ENCODE measurements at places on chromosomes 16 and 17. TPM values are rescaled to one million over a fixed set of nuclear protein-coding genes. Genes with fewer than 3 reads are reported as not detected.

The NDUFAF8 gene
- total RNA-seq, result 78.2 TPM

The ZMYND15 gene
- 0.10 TPM for total RNA-seq

The TM4SF5 gene
- total RNA-seq, result not detected

The NT5M gene
- total RNA-seq, result 0.40 TPM

The RNF222 gene
- not detected for total RNA-seq

The FTSJ3 gene
- total RNA-seq, result 44.4 TPM

The RBL2 gene
- 23.0 TPM for total RNA-seq

The HBA2 gene
- not detected for total RNA-seq

The NCOR1 gene
- 70.7 TPM for total RNA-seq

The TNK1 gene
- total RNA-seq, result 0.15 TPM

The WBP2 gene
- 59.4 TPM for total RNA-seq

The CYGB gene
- total RNA-seq, result 24.6 TPM

The CDK5R1 gene
- 2.7 TPM for total RNA-seq

The SPATA22 gene
- not detected for total RNA-seq

The CES1 gene
- total RNA-seq, result not detected

The VEZF1 gene
- total RNA-seq, result 51.1 TPM

The STARD3 gene
- total RNA-seq, result 25.6 TPM

The KCNG4 gene
- total RNA-seq, result not detected

The IGSF6 gene
- not detected for total RNA-seq

The PLCG2 gene
- total RNA-seq, result 11.8 TPM

All from mammary microvascular endothelial cell (primary cell).